Stomach (tissue), 19 donors: ENCODE measurements at places on chromosomes 11 and 22.

DNA sequence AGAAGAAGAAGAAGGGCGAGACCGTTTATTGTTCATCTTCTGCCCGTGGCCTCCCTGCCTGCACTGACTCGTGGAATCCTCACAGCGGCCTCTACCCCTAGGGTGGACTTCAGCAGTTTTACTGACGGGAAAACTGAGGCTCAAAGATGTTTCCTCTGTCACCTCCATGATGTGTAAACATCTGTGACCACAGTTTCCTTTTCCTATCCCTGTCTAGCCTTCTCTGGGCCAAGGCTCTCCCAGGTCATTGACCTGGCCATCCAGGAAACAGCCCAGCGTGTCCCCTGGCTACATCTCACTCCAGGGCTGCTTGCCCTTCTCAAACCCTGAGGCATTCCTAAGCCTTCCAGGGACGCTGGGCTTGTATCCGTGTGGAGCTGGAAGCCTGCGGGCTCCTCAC, 49.0 kb upstream of the GCAT start:
- DNase-seq, result no peak

DNA sequence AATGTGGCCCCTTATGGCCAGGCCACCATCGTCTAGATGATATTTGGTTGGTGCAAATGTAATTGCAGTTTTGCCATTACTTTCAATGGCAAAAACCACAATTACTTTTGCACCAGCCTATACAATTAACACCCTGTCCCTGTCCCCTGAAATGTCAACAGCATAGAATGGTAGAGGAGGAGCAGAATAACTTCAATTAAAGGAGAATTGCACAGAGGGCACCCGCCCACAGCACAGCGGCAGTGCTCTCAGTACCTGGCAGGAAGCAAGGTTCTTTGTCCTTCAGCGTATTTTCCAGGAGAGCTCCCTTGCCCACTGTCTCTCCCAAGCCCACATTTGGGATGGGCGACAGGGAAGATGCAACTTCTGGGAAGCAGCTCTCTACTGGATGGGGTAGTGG, 115.3 kb downstream of the TRIM29 start:
- no peak for DNase-seq

GRCh38 chr11:78248191-78248590, 59.5 kb downstream of the USP35 start:
- no peak for DNase-seq

GRCh38 chr22:27654546-27655445, 146.8 kb downstream of the MN1 start:
- DNase-seq, result peak; percentile 56

DNA sequence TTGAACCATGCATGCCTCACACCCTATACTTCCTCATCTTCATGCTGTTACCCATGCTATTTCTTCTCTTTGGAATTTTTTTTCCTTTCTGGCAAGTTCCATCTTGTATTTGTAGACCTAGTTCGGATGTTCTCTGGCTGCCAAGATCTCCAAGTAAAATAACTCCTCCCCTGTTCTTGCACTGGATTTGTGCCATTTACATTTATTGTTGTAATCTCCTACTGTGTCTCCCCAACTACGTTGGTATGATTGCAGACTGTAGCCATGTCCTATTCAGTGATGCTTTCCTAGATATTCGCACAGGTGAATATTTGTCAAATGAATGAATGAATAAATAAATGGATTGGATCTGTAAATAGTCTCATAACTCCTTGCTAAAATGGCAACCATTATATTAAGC, 546.0 kb downstream of the MN1 start:
- no peak for DNase-seq

- no peak for DNase-seq
Observed at GRCh38 chr11:82792822-82793569, 59.3 kb upstream of the FAM181B start.

DNA sequence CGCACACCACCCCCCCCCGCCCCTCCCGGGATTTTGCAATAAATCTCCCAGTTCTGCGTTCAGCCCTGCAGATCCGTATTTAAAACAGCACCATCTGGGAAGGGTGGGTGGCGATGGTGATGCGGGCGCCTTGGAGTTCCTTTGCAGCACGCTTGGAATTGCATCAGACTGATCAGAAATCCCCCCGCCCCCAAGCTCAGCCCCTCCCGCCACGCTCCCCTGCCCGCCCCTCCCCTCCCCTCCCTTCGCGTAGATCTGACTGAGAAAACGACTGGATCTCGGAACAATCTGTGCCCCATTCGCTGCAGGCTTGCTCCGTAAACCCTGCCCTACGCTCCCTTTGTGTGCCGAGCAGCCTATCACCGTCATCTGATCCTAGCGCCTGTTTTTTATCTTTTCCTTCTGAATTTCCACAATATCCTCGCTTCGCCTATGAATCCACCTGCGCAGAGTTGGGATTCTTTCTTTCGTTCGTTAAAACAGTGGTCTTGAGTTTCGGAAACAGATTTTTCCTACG, 18.1 kb upstream of the BDNF start:
- peak; percentile 60 for DNase-seq

GRCh38 chr11:114211444-114212121, 84.6 kb upstream of the NNMT start:
- no peak for DNase-seq
